Fibroblast of skin of right biceps (primary cell): ENCODE measurements at places on chromosomes 11 and 22.

DNA sequence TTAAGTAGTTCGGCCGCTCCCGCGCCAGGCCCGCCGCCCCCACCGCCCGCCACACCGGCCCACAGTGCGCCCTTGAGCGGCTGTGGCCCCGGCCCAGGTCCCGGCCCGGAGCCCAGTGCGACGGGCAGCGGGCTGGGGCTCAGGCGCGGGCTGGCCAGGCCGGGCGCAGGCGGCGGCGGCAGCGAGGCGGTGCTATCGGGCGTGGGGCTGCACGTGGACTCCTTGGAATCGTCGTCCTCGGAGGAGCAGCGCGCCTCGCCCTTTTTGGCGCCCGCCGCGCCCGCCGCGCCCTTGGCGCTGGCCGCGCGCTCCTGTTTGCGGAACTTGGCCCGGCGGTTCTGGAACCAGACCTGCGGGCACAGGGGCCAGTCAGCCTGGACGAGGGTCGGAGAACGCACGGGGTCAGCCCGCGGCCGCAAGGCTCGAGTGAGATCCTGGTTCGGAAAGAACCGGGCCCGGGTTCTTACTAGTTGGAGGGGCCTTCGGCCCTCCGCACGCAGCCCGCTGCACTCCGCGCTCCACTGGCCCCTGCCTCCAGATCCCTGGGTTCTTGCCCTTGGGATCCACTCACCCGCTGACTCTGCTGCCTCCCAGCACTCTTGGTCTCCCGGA, 4.0 kb downstream of the PHOX2A start:
- DNase-seq: no peak

DNA sequence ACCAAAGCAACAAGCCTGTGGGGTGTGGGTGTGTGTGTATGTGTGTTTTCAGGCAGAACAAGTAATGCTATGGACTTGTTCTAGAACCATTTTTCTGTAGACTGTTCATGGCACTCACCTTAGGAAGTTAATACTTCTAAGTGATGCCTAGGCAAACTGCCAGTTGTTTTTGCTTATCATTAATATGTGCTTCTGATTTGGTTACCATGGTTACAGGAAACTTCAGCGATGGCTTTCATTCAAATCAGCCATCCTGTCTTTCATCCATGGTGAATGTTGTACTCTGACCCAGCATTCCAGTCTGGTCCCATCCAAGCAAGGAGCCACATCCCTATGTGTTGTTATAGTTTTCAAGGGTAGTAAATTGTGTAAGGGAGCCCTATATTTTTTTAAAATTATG, 49.8 kb upstream of the ARHGAP20 start:
- DNase-seq: no peak

DNA sequence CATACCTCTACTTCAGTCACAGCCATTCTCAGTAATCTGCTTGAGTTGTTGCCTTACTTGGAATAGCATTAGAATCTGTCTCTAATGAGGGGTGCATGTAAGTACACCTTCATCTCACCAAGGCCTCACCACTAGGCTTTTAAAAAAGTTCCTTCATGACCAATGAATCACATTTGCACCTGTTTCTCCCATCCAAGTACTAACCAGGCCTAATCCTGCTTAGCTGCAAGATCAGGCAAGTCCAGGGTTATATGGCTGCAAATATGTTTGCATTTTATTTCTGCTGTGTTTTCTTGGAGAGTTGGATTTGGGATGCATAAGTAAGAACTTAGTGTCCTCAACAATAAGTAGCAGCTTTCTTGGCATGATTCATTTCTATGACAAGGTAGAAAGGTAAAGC, 66.9 kb downstream of the BBOX1 start:
- no peak for DNase-seq

DNA sequence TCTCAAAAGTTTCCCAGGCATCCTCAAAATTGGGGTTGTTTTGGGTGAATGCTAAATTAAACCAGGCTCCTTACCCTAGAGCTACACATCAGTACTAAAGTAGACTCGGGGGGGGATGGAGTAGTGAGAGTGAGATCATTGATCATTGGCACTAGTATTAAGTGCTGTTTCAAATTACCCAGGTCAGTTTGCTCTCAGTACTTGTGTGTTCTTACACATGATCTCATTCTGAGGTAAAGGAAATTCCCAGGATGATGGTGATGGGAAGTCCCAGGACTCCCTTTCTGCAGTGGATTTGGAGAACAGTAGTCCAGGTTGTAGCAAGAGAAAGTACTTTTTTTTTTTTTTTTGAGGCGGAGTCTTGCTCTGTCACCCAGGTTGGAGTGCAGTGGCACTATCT, 12.5 kb downstream of the RBM4 start:
- DNase-seq: no peak

DNA sequence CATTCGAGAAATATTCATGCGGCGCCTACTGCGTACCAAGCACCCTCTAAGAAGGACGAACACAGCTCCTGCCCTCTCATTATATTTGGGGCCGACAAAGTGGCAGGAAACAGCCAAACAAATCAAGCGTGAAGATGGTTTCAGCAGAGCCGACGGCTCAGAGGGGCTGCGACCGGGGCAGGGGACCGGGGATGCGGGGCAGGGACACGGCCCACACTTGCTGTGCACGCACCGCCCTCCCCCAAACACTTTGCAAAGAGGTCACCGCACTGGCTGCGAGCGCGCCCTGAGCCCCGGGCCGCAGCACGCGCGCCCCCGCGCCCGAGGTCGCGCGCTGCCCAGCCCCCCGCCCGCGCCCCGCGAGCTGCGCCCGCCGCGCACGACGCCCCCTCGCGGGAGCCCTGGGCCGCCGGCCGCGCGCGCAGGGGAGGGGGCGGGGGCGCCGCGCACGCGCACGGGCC, 255 bp upstream of the SYNGR1 start:
- peak; percentile 59 for DNase-seq

DNA sequence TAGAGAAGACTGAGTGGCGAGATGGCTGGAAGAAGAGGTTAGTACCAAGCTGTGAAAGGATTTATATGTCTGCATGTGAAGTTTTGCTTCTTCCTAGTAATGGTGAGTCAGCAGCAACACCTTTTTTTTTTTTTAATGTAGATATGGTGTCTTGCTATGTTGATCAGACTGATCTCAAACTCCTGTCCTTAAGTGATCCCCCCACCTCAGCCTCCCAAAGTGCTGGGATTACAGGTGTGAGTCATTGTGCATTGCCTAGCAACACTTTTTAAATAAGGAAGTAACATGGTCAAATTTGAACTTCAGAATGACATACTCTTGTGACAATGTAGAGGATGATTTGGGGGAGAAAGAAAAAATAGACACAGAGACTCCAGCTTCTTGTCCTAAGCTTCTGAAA, 6.5 kb upstream of the CSTPP1 start:
- peak; percentile 88 for DNase-seq

GRCh38 chr11:73579641-73580434, 18.1 kb downstream of the FAM168A start:
- DNase-seq: no peak
